ENCODE measurements at places on chromosomes 2 and 18.

DNA sequence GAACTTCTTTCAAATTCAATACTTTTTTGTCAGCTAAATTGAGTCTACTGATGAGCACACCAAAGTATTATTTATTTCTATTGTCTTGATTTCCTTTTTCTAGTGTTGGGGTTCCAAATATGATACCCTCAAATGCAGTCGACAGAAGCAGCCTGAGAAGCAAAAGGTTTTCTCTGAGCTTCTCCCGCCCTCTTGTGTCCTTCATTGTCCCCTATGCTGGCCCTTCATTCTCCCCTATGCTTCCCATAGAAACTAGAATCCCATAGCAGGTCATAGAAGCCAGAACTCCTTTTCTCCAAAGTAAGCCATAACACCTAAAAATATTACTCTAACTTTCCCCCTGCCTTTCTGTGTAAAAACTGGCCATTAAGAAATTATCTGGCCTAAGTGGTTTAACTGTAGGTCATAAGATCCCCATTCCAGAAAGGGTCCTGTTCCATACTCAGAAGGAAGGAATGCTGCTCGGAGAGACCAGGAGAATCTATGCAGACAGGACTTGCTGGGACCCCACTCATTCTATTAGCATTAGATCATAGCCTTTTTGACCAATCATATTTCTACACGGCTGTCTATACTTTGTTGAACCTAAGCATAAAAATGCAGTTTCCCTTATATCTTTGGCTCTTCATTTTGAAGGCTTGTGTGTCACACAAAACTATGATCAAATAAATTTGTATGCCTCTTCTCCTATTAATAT is 764.6 kb upstream of the PKDCC start:
- DNase-seq: no peak

- no peak for DNase-seq
Observed at GRCh38 chr2:75466708-75467311, 93.9 kb downstream of the EVA1A start.

DNA sequence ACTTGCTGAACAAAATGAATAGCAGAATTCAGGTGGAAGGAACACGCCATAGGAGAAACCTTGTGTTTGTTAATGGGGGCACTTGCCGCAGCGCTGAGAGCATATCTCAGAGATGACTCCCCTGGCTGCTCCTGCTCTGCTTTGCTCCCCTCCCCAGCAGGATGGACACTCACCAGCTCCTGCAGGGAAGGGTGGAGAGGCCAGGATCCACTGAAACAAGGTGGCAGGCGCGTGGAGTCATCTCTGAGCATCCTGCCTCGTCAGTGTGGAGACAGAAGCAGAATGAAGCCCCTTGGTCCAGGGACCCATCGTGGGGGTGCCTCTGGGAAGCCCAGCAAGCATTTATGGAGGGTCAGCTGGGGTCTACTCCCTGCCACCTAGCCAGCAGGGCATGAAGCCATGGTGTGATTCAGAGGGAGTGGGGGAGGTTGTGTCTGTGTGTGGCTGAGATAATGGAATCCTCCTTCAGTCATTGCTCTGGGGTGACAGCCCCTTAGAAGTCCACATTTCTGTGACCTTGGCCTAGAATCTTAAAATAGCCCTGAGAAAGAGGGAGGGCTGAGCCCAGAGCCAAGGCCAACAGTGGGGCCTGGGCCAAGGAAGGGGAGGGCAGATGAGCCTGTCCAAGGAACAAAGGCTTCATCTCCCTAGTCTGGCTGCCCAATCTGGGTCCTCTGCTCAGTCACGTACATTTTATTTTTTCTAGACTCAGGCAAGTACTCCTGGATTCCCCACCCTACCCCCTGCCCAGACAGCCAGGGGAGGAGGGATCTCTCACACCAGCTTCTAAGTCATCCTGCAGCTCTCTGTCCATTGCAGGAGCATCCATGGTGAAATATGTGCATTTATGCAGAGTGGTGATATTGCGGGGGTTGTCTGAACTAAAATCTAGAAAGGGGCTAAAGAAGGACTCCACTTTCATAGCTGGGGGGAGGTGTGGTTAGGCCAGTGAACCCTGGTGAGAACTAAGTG is 215.4 kb downstream of the ZBTB7C start:
- no peak for DNase-seq

DNA sequence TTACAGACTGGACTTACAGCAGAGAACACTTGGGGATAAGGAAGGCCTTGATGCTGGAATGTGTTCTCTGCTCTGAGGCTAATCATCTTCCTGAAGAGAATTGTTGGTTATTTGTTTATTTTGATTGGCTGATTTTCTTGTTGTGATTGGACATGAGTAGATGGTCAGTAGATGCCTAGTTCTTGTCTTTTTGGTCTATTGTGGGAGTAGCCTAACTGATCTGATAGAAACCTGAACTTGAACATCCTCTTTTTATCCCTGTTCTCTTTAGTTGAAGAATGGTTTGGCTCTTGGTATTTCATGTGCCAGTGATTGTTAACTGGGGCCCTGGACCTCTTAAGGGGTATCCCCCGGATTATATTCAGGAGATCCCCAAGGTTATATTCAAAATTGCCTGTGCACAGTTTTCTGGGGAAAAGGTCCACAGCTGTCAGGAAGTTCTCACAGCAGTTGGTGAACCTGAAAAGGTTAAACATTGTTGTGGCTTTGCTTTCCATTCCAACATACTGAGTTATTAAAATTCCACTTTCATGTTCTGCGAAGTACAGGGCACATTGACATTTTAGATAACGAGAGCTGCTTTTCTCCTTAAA is 13.6 kb downstream of the TWSG1 start:
- no peak for DNase-seq

DNA sequence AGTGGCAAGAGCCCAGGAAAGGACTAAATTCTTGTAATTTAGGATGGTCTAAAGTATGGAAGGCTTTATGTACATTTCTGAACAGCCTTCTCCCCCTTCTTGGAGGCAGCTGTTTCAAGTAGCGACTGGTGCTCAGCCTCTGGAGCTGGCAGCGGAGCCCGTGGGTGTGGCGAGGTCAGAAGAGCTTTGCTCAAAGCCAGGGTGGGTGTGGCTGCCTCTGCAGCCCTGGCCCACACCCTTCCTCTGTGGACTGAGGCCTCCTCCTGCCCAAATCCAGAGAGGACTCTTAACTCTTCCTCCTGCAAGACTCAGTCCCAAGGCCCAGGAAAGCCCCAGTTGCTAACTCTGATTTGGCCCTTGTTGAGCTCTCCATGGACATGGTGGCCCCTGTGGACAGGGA is 202.1 kb upstream of the REV1 start:
- no peak for DNase-seq

- DNase-seq: no peak
Observed at GRCh38 chr2:112547333-112547732, 5.1 kb downstream of the POLR1B start.

DNA sequence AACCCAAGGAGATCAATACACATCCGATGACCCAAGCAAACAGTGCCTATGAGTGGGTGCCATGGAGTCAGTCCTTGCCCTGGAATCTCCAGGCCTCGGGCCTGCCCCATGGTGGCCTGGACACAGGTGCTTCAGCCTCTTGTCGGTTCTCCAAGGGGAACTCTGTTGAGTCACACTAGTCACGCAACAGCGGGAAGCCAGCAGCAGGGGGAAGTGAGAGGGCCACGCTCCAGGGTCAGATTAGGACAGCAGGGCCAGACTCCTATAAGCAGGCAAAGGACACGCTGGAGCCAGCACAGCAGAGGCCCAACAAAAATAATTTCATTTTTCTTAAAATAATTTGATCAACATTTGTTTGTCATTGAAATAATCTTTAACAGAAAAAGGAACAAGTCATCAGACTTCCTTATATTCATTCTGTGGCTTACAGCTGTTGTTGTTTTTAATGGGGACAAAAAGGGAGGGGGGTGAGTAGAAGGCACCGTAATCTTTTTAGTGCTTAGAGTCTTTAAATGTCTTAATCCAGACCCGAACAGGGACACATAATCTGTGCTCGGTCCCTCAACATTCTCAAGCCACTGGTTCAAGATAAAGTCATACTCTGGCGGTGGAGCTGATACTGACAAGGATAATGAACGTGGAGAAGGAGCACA is 16.4 kb upstream of the ARMC9 start:
- DNase-seq: no peak

- no peak for DNase-seq
Observed at GRCh38 chr2:59853032-59853431, 700.4 kb downstream of the BCL11A start.

DNA sequence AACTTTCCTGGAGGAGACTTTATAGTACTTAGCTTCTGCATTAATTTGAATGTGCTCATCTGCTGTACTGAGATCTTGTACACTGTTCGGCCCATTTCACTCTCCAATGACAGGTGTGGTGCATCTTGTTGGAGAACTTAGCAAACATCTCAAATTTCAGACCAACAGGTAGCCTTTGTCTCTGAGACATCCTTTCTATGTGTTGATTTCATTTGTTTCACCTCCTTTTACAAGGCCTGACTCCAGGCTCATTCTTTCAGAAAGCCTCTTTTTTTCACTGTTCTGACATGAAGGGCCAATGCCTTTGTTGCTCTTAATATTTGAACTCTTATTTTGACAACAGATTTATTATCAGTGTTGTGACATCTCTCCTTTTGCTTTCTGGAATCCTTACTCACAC is 271.8 kb upstream of the FANCL start:
- no peak for DNase-seq

- no peak for DNase-seq
Observed at GRCh38 chr2:165293440-165294420, 54.5 kb downstream of the SCN2A start.

DNA sequence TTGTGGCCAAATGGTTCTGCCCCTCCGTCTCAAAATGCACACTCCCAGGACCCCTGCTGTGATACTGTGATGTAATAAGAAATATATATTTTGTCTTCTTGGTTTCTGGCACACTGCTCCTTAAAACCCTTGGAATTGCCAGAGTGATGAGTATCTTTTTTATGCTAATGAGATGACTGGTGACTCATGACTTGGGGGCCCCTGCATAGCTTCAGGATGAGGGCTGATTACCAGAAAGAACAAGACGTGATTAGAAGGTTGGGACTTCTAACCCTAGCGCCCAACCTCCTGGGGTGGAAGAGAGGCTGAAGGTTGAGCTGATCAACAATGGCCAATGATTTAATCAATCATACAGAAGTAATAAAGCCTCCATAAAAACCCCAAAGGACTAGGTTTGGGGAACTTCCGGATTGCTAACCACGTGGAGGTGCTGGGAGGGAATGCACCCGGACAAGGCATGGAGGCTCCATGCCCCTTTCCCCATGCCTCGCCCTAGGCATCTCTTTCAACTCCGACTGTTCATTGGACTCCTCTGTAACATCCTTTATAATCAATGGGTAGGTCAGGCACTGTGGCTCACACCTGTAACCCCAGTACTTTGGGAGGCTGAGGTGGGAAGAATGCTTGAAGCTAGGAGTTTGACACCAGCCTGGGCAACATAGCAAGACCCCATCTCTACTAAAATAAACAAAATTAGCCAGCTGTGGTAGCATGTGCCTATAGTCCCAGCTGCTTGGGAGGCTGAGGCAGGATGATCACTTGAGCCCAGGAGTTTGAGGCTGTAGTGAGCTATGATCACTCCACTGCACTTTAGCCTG is 89.1 kb downstream of the HS1BP3 start:
- DNase-seq: no peak

GRCh38 chr2:196159221-196159892 is 12.0 kb downstream of the STK17B start:
- DNase-seq: no peak

- no peak for DNase-seq
Observed at GRCh38 chr2:121081701-121082100, 203.3 kb downstream of the TFCP2L1 start.

DNA sequence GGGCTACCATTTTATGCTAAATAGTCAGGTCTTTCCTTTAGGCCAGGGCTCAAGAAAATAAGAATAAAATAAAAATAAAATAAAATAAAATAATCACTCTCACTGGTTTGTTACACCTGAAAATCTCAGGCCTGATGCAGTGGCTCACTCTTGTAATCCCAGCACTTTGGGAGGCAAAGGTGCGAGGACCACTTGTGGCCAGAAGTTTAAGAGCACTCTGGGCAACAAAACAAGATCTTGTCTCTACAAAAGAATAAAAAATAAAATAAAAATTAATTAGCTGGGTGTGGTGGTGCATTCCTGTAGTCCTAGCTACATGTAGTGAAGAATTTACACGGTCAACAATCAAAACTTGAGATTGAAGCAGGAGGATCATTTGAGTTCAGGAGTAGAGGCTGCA is 159.4 kb downstream of the NRXN1 start:
- DNase-seq: no peak

- DNase-seq: no peak
Observed at GRCh38 chr2:203579730-203580129, 44.6 kb upstream of the RAPH1 start.

DNA sequence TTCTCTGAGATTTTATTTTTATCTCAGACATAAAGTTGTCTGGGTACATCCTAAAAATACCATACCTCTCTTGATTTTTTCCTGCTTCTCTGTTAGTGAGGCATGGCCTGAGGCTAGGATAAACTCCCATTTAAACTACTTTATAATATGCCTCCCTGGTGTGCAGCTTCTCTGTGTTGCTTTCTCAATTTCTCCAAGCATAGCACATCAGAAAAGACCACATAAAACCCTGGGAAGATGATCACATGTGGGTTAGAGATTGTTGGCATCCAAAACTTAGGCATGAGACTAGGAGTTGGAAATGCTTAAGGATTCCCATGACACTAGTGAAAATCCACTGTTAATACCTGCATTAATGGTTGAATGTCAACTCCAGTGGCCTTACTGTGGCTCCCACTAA is 254.6 kb downstream of the RND3 start:
- DNase-seq: no peak

DNA sequence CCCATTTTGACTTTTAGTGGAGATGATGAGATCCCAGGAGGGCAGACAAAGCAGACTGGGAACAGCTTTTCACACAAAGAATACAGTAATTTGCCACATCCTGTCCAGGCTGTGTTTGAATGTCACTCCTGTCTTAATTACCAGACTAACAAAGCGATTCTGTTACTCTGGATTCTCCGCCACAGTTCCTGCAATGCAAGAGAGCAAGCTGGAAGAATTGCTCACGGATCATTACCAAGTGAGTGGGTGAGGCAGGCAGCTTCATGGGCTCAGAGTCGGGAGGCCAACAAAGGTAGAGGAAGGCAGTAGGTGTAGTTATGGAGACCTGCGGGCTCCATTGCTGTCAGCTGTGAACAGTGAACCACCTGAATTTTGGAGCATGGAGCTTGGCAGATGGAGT is 250.5 kb upstream of the ATP5MC3 start:
- DNase-seq: no peak

DNA sequence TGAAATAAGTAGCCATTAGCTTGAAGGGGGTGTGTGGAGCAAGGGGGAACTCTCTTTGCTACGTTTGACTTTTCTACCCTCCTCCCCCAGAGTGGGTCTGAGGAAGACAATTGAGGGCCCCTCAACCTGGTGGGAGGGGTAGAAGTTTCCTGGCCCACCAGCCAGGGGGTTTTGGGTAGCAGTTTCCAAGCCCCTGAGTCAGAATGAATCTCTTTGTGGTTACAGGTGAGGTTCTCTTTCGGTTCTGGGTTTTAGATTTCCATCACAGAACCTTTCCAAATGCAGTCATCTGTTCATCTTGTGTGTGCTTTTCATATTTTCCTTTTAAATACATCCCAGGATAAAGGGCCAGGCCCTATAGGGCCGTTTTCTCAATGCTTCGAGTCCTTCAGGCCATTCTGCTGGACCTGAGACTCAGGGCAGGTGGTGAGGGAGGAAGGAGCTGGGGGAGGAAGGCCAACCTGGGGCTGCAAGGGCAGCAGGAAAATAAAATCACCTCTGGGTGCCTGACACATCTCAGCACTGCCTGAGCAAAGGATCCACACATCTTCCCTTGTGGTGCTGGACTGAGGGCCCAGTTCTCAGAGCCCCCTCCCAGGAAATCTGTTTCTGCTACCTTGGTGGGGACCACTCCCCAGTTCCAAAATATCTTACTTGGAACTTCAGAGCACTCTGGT is 4.7 kb downstream of the LBH start:
- DNase-seq: no peak

Data from dorsolateral prefrontal cortex (tissue), 122 donors.